ENCODE measurements at places on chromosomes 3 and 15. TPM values are rescaled to one million over a fixed set of nuclear protein-coding genes. Genes with fewer than 3 reads are reported as not detected.

DNA sequence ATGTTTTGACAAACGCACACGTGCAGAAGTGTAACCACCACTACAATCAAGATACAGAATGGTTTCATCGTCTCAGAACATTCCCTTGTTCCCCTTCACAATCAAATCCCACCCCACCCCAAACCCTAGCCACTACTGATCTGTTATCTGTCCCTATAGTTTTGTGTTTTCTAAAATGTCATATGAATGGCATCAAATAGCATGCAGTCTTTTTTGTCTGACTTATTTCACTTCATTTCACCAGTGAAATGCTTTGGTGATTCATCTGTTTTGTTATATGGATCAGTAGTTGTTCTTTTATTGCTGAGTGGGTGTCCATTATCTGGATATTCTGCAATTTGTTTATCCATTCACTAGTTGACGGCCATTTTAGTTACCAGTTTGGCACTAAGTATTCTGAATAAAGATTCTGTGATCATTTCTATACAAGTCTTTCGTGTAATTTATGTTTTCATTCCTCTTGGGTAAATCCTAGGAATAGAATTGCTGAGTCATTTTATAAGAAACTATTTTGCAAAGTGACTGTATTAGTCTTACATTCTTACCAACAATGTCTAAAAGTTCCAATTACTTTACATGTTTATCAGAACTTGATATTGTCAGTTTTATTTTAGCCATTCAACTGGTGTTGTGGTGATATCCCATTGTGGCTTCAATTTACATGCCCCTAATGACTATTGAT is 232.8 kb downstream of the CLSTN2 start:
- no peak overlapping the region for H3K4me3 ChIP-seq
- no peak overlapping the region for H3K27ac ChIP-seq
- no peak for DNase-seq
- no peaks in the 10 kb centered on the region for H3K36me3 ChIP-seq

Gene SCAANT1
- not detected for total RNA-seq

- H3K36me3 ChIP-seq: no peaks in the 10 kb centered on the region
- no peak overlapping the region for H3K4me3 ChIP-seq
- no peaks in the 10 kb centered on the region for H3K27me3 ChIP-seq
- H3K4me1 ChIP-seq: no peaks in the 10 kb centered on the region
- no peak for DNase-seq
Observed at GRCh38 chr15:26232691-26233090, 369.6 kb upstream of the ATP10A start.

GRCh38 chr3:116097226-116097625 is 348.1 kb downstream of the LSAMP start:
- no peak for DNase-seq
- H3K36me3 ChIP-seq: no peaks in the 10 kb centered on the region
- no peaks in the 10 kb centered on the region for H3K4me1 ChIP-seq
- no peak overlapping the region for H3K27ac ChIP-seq

DNA sequence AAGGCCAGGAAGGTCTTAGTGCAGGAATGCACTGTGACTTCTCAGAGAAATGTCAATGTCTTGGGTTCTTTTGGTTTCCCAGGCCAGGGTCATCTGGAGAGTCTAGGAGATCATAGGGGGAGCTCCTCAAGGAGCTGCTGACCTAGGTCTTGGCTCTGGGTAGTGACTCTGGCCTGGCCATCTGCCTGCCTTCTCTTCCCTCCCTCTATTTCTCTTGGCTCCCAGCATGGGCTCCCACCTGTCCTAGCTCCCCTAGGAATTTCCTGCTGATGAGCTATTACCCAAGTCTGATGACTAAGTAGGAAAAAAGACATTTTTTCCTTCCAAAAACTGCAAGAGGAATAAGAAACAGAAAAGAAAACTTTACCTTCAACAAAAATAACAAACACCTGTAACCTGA is 57.4 kb downstream of the BSN start:
- H3K4me1 ChIP-seq: no peaks in the 10 kb centered on the region
- no peak overlapping the region for H3K4me3 ChIP-seq
- no peaks in the 10 kb centered on the region for H3K36me3 ChIP-seq
- no peak for DNase-seq
- peaks cover 4% of the 10 kb centered on the region for H3K27me3 ChIP-seq
- no peak overlapping the region for H3K27ac ChIP-seq

Gene ANKUB1
- not detected for total RNA-seq

DNA sequence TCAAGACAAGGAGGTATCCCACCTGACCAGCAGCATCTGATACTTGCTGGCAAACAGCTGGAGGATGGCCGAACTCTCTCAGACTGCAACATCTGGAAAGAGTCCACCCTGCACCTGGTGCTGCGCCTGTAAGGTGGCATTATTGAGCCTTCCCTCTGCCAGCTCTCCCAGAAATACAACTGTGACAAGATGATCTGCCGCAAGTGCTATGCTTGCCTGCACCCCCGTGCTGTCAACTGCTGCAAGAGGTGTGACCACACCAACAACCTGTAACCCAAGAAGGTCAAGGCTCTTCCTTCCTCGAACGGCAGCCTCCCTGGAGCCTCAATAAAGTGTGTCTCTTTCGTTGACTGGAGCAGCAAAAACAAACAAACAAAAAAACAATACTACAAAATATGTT is 2.2 kb upstream of the SLC4A7 start:
- H3K36me3 ChIP-seq: no peaks in the 10 kb centered on the region
- H3K4me3 ChIP-seq: no peak overlapping the region
- H3K27ac ChIP-seq: no peak overlapping the region
- DNase-seq: no peak

DNA sequence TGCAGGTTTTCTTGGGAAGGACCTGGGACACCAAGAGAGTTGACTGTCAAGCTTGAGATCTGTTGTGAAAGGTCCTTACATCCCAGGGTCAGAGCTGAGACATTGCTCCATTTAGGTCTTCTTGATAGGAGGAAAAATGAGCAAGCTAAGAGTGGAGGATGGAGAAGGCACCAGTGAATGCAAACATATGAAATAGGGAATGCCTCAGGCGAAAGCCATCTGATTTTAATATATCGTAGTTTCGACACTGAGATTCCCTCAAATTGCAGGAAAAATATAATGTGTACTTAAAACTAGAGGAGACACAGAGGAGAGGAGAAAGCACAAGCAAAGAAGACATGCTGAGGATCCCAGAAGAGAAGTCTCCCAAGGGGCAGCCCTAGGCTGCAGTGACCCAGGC is 85.5 kb downstream of the TM4SF4 start:
- H3K27ac ChIP-seq: no peak overlapping the region
- DNase-seq: no peak
- no peaks in the 10 kb centered on the region for H3K27me3 ChIP-seq
- H3K36me3 ChIP-seq: no peaks in the 10 kb centered on the region
- H3K4me1 ChIP-seq: no peaks in the 10 kb centered on the region

GRCh38 chr15:95622843-95623242 is 707.7 kb upstream of the NR2F2 start:
- no peak overlapping the region for H3K4me3 ChIP-seq
- H3K27ac ChIP-seq: no peak overlapping the region
- no peaks in the 10 kb centered on the region for H3K36me3 ChIP-seq
- no peaks in the 10 kb centered on the region for H3K27me3 ChIP-seq
- no peaks in the 10 kb centered on the region for H3K4me1 ChIP-seq

GRCh38 chr3:15726043-15726442 is 71.7 kb downstream of the ANKRD28 start:
- no peak overlapping the region for H3K4me3 ChIP-seq
- no peaks in the 10 kb centered on the region for H3K4me1 ChIP-seq
- no peak overlapping the region for H3K27ac ChIP-seq

- peaks cover 22% of the 10 kb centered on the region for H3K4me1 ChIP-seq
- peak overlapping the region; percentile 63 for H3K4me3 ChIP-seq
- H3K27me3 ChIP-seq: no peaks in the 10 kb centered on the region
- no peaks in the 10 kb centered on the region for H3K36me3 ChIP-seq
Observed at GRCh38 chr15:78148392-78149067, 632 bp upstream of the IDH3A start.

Gene ISY1
- total RNA-seq: 35.5 TPM

DNA sequence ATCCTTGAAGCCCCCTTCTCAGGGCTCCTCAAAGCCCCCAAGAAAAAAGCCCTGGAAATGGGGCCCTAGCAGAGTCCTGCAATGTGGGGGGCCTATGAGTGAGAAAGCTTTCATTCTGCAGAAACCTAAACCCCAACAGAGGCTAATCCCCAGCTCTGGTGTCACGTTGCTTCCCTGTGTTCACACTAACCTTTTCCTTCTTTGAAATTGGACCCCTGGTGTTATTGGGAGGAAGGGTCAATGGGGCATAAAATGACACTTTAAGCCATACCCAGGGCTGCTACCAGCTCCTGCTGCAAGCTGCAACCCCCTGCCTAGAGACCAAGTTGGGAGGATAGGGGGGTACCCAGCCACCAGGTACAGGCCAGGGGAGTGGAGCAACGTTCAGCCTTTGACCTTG is 2.1 kb downstream of the CYP1A2 start:
- H3K27ac ChIP-seq: no peak overlapping the region
- no peaks in the 10 kb centered on the region for H3K4me1 ChIP-seq
- no peaks in the 10 kb centered on the region for H3K27me3 ChIP-seq
- H3K4me3 ChIP-seq: no peak overlapping the region
- DNase-seq: no peak
- no peaks in the 10 kb centered on the region for H3K36me3 ChIP-seq

Gene C2CD4A
- not detected for total RNA-seq

Gene TATDN2
- 81.9 TPM for total RNA-seq

- no peak overlapping the region for H3K4me3 ChIP-seq
- H3K4me1 ChIP-seq: peaks cover 31% of the 10 kb centered on the region
- no peaks in the 10 kb centered on the region for H3K36me3 ChIP-seq
- no peak for DNase-seq
- H3K27me3 ChIP-seq: no peaks in the 10 kb centered on the region
Observed at GRCh38 chr3:188360364-188360881, 206.5 kb downstream of the LPP start.

Gene OGG1
- total RNA-seq: 38.1 TPM

DNA sequence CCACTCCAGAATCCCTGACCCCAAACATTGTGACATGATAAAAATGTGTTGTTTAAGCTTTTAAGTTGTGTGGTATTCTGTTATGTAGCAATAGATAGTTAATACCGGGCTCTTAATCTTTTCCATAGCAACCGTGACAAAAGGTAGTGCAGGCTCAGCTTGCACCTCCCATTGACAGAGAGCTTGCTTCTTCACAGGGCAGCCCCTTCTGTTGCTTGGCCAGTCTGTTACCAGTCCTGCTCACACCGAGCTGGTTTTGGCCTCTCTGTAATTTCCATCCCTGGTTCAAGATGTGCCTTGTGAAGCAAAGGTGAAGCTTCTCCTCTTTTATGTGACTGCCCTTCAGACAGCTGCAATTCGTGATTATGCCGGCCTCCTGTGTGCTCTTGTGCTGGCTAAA is 86.9 kb downstream of the CRYGS start:
- no peak overlapping the region for H3K27ac ChIP-seq
- DNase-seq: no peak
- no peak overlapping the region for H3K4me3 ChIP-seq
- no peaks in the 10 kb centered on the region for H3K4me1 ChIP-seq
- H3K27me3 ChIP-seq: no peaks in the 10 kb centered on the region
- no peaks in the 10 kb centered on the region for H3K36me3 ChIP-seq

- no peak overlapping the region for H3K4me3 ChIP-seq
- H3K4me1 ChIP-seq: no peaks in the 10 kb centered on the region
- no peak overlapping the region for H3K27ac ChIP-seq
- H3K36me3 ChIP-seq: no peaks in the 10 kb centered on the region
Observed at GRCh38 chr3:194851254-194851653, 165.6 kb downstream of the FAM43A start.

DNA sequence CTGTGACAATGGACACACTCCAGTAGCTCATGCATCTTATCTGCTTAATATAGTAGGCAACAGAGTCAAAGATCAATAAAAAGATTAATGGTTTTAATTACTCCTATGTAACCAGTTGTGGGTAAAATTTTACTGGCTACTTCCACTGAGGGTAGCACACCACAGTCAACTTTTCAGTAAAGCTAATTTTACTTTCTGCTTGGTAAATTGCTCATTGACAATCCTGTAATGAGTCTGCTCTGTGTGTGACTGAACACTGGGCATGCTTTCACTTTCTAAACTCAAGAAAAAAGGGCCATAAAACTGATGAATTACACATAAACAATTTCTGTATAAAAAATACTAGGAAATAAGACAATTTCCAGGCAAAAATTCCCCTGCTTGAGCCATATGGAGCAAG is 838.3 kb downstream of the VGLL3 start:
- H3K27me3 ChIP-seq: no peaks in the 10 kb centered on the region
- no peak overlapping the region for H3K4me3 ChIP-seq

DNA sequence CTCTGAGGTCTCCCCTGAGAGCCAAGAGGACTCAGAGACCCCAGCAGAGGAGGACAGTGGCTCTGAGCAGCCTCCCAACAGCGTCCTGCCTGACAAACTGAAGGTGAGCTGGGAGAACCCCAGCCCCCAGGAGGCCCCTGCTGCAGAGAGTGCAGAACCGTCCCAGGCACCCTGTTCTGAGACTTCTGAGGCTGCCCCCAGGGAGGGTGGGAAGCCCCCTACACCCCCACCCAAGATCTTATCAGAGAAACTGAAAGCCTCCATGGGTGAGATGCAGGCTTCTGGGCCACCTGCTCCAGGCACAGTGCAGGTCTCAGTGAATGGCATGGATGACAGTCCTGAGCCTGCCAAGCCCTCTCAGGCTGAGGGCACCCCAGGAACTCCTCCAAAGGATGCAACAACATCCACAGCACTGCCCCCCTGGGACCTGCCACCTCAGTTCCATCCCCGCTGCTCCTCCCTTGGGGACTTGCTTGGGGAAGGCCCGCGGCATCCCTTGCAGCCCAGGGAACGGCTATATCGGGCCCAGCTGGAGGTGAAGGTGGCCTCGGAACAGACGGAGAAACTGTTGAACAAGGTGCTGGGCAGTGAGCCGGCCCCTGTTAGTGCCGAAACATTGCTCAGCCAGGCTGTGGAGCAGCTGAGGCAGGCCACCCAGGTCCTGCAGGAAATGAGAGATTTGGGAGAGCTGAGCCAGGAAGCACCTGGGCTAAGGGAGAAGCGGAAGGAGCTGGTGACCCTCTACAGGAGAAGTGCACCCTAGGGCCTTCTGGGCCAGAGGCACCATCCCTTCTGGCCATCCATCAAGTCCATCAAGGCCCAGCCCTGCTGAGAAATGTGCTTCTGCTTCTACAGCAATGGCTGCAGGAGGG is 23.6 kb downstream of the PLEKHO2 start:
- H3K27ac ChIP-seq: no peak overlapping the region
- DNase-seq: no peak
- H3K4me3 ChIP-seq: no peak overlapping the region
- peaks cover 7% of the 10 kb centered on the region for H3K4me1 ChIP-seq
